ENCODE measurements at places on chromosomes 1 and 21.
A peak's percentile ranks its signal among the peaks of the same experiment; 100 is the strongest.

- DNase-seq = no peak
Measured at GRCh38 chr21:16072737-16073136, 343.0 kb downstream of the USP25 start.

- peak; percentile 64 for DNase-seq
Measured at GRCh38 chr1:154808261-154808908, 61.7 kb downstream of the KCNN3 start.

- no peak for DNase-seq
Measured at GRCh38 chr21:43734131-43734927, 15.4 kb downstream of the PDXK start.

- DNase-seq = peak; percentile 86
Measured at GRCh38 chr1:175221557-175222175, 29.1 kb upstream of the KIAA0040 start.

- no peak for DNase-seq
Measured at GRCh38 chr1:90104941-90105538, 110.1 kb downstream of the ZNF326 start.

DNA sequence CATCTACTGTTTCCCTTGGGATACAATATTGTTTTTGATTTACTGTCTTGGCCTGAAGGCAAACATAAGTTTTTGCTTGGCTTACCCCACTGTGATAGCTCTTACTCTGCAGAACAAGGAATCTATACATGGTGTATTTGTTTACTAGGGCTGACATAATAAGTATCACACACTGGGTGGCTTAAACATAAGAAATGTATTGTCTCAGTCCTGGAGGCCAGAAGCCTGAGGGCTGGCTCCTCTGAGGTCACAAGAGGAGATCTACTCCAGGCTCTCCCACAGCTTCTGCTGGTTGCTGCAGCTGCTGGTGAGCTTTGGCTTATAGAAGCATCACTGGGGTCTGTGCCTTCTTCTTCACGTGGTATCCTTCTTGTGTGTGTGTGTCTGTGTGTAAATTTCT, 30.7 kb upstream of the IGSF5 start:
- no peak for DNase-seq

GRCh38 chr1:26295194-26296138, 11.0 kb downstream of the UBXN11 start:
- DNase-seq = no peak

- peak; percentile 55 for DNase-seq
Measured at GRCh38 chr1:41619511-41620364, 135.3 kb upstream of the EDN2 start.

DNA sequence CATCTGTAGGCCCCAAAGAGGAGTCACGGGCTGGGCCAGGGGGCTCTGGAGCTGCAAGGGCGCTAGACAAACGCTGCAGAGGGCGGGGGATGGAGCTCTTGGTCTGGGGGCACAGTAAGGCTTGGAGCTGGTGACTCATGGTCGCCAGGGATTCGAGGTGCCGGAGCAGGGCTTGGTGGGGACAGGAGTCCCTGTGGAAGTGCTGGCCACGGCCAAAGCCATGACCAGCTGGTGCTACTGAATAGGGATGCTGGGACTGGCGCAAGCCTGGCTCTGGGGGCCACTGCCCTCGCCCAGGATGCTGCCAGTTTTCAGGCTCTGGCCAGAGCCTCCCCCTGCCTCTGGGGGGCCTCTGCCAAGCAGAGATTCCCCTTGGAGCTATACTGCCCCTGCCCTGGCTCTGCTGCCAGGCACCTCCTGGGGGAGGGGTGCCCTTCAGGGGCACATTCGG, 25.2 kb downstream of the SPOCD1 start:
- no peak for DNase-seq

GRCh38 chr1:188719735-188720134, 1757.9 kb downstream of the BRINP3 start:
- DNase-seq = no peak

GRCh38 chr1:54163573-54163972, 10.8 kb upstream of the CDCP2 start:
- no peak for DNase-seq

DNA sequence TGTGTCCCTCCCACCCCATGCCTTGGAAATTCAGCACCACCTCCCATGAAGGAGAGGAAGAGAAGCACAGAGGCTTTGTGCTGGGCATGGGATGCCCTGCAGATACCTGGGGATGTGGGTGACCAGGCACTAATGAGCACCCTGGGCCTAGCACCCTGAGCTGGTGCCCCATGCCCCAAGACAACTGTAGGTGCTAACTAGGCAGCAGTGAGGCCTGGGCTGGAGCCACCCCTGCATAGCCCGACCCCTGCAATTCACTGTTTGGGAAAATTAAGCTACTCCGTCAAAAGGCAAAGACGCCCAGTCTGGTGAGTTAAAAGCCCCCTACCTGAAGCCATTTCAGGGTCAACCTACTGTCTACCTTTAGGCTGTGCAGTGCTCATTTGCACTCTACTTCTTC, 5.4 kb downstream of the KCNA2 start:
- no peak for DNase-seq

DNA sequence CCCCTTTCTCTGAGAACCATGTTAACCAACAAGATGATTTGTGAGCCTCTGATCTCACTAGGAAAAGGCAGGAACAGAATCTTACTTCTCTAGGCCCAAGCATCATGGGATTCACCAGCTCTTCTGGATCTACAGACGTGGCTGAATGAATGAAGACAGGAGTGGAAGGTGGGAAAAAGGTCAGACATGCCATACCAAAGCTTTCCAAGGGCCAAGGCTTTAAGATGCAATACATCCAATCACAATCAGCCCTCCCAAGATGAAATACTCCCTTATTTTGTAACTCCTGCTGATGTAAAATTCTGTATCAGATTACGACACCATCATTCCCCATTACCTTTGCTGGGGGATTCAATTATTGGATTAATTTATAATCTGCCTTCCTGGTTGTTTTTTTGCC, 80.9 kb downstream of the SSBP3 start:
- DNase-seq = no peak

DNA sequence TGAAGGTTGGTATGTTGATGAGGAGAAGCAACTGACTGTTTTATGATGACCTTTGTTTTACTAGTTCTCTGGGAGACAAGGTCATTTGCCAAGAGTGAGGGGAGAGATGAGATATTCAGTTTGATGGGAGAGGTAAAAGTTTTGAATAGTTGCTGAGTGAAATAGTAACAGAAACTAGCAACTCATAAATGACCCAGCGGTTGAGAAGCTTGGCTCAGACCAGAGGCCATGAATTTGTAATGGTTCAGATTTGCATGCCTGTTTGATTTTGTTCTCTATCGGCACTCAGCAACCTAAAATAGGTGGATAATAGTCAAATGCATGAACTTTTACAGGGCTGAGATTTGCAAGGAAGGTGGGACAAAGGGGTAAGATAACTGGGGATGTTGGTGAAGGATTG, 6.6 kb downstream of the CCDC30 start:
- no peak for DNase-seq

DNA sequence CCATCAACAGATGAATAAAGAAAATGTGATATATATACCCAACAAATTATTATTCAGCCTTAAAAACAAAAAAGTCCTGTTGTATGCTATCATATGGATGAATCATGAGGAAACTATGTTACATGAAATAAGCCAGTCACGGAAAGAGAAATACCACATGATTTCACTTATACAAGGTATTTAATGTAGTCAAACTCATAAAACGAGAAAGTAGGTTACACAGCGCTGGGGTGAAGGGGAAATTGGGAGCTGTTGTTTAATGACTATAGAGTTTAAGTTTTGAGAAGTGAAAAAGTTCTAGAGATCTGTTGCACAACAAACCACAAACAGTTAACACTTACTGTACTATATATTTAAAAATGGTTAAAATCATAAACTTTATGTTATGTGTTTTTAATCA, 58.5 kb downstream of the SLC25A24 start:
- no peak for DNase-seq

GRCh38 chr1:52444463-52444862, 40.1 kb downstream of the PRPF38A start:
- DNase-seq = no peak

DNA sequence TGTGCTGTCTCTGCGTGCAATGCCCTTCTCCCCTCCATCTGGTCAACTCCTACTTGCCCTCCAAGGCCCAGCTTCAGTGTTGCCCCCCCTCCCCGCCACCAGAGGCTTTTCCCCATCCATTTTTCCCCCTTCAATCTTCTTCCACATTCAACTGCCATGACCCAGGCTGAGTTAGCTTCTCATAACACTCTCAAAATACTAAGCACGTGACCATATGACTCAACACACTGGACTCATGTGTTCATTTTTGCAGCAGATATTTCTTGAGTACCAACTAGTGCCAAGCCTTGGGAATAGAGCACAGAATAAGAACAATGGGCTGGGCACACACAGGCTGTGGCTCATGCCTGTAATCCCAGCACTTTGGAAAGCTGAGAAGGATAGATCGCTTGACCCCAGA, 132.1 kb downstream of the IGSF21 start:
- no peak for DNase-seq

GRCh38 chr1:47986761-47987200, 10.4 kb downstream of the TRABD2B start:
- DNase-seq = no peak

DNA sequence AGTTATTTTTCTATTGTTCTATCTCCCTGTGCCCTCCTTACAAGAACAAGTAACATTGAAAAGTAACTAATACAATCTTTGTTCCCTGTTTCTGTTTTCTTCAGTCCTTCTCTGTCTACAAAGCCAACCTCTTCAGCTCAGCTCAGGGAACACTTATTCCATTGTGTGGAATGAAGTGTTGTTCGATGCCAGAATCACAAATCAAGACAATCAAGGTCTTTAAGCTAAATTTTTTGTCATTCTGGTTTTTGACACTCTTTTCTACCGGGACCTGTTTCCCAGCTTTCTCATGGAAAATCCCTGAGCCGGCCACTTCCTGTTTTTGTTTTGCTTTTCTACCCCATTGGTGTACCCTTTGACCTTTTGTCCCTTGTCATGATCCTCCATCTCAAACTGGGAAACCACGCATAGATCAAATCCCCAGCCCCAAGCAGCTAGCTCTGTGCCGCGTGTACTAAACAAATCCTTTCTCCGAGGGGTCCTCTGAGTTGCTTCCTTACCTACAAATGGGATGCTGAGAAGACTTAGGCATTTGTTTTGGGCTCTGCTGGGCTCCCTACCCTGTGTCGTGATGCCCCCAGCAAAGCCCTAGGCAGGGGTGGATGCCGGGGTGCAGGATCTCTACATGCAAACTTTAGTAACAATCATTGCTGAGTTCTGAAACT, 141.8 kb downstream of the TOMM20 start:
- peak; percentile 83 for DNase-seq

DNA sequence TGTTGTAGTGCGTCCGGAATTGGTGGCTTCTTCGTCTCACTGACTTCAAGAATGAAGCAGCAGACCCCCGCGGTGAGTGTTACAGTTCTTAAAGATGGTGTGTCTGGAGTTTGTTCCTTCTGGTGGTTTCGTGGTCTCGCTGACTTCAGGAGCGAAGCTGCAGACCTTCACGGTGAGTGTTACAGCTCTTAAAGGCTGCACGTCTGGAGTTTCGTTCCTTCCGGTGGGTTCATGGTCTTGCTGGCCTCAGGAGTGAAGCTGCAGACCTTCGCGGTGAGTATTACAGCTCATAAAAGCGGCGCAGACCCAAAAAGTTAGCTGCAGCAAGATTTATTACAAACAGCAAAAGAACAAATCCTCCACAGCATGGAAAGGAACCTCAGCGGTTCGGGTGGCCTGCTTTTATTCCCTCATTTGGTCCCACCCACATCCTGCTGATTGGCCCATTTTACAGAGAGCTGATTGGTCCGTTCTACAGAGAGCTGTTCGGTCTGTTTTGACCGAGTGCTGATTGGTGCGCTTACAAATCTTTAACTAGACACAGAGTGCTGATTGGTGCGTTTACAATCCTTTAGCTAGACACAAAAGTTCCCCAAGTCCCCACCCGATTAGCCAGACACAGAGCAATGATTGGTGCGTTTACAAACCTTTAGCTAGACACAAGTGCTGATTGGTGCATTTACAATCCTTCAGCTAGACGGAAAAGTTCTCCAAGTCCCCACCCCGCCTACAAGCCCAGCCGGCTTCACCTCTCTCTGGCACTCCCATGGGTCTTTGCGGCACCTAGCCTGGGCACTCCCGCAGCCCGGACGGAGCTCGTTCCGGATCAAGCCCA, 49.6 kb upstream of the KRTAP19-8 start:
- DNase-seq = no peak

DNA sequence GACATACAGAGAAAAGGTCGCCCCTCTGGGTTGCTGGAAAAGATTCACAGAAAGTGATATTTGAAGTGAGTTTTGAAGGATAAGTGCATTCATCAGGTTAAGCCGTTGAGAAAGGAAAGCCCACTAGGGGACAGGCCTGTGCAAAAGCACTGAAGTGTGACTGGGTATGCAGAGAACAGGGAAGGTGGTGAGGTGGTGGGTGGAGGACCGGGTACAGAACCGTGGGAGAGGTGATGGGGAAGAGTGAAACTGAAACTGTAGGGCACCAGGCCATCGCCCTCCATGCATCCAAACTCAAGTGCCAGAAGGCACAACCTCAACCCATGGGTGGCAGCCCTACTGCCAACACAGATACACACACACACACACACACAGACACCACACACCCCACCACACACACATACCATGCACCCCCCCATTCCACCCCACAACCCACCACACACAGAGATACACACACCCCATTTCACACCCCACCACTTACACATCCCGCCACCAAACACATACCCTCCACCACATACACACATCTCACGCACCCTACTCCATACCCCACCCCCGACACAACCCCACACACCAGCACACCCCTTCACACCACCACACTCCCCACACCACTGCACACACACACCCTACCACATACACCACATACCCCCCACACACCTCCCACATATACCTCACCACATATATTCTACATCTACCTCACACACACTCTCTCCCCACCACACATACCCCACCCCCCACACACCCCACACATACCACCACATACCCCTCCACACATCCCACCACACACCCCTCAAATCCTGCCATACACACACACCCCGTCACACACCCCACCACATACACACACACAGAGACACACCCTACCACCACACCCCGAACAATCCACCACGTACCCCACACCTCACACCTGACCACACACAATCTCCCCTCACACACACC, 59.0 kb downstream of the TSEN15 start:
- peak; percentile 17 for DNase-seq

GRCh38 chr1:223752721-223753515, 40.6 kb downstream of the CAPN2 start:
- DNase-seq = peak; percentile 96

- DNase-seq = no peak
Measured at GRCh38 chr1:89935235-89935634, 59.7 kb upstream of the ZNF326 start.

- no peak for DNase-seq
Measured at GRCh38 chr1:115765091-115765490, 3.4 kb downstream of the CASQ2 start.
